ENCODE measurements at places on chromosomes 12 and 14.

DNA sequence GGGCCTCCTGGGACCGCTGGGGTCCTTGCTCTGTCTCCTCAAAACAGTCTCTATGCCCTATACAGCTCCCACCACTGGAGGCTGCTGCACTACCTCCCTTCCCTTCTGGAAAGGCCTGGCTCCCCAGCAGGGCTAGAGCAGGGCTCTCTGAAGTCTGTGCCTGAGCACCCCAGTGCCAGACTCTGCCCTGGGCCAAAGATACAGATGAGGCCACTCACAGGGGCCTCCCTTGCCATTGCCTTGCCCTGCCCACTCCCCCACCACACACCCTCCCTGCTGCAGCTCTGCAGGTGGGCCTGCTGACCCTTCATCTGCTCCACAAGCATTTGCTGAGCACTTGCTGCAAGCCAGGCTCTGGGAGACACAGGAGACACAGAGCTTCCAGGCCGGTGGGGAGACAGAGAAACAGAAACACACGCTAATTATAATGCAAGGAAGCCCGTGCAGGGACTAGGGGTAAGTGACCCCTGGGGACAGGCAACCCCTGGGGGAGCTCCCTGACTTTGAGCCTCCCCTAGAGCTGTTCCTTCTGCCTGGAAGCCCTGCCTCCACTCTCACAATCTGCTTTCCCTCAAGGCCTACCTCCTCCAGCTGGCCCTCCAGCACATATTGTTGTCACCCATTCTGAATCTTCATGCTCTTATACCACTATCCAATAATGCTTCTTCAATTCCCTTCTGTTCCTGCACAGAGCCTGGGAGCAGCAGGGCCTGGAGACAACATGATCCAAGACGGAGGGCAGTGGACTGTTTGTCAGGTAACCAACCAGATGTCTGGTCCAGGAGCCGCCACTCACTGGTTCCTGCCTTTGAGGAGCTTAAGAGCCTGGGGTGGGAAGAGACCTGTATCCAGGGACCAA is 32.6 kb upstream of the PNMA1 start:
- no peak for DNase-seq

DNA sequence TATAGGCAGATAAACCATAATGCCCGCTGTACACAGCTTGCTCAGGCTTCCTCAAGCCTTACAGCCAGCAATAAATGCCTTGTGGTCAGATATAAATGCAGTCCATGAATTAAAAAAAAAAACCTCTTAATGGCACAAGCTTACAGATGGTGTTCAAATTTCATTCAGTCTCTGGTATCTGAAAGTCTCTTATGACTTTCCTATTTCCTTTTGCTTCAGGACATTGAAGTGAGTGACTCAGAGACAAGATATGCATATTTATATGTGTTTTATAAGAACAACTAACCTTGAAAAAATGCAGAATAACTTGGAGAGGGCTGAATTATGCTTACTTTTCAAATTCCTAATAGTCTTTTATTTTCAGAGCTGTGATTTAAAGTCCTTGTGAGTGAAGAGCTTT is 426.9 kb upstream of the MIS18BP1 start:
- no peak for DNase-seq

DNA sequence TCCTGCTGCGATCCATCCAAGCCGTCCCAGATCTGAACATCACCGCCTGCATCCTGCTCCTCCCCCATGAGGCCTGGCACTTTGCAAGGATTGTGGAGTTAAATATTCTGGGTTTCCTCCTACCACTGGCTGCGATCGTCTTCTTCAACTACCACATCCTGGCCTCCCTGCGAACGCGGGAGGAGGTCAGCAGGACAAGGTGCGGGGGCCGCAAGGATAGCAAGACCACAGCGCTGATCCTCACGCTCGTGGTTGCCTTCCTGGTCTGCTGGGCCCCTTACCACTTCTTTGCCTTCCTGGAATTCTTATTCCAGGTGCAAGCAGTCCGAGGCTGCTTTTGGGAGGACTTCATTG is 8.2 kb downstream of the BDKRB1 start:
- no peak for DNase-seq

DNA sequence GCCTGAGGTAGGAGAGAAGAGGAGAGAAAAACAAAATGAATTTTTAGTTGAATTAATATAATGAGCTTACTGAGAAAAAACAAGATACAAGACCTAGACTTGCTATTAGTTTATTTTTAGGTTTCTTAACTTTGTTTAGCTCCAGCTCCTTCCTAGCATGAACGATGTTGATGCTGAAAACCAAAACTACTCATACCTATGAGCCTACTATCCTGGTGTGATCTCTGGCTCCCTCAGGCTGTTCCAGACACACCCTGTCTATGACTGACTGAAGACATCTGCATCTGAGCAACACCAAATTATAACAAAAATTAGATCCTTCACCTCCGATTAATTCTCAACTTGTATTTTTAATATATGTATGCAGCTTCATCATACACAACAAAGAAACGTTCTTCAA is 190.4 kb downstream of the SLC5A8 start:
- no peak for DNase-seq

DNA sequence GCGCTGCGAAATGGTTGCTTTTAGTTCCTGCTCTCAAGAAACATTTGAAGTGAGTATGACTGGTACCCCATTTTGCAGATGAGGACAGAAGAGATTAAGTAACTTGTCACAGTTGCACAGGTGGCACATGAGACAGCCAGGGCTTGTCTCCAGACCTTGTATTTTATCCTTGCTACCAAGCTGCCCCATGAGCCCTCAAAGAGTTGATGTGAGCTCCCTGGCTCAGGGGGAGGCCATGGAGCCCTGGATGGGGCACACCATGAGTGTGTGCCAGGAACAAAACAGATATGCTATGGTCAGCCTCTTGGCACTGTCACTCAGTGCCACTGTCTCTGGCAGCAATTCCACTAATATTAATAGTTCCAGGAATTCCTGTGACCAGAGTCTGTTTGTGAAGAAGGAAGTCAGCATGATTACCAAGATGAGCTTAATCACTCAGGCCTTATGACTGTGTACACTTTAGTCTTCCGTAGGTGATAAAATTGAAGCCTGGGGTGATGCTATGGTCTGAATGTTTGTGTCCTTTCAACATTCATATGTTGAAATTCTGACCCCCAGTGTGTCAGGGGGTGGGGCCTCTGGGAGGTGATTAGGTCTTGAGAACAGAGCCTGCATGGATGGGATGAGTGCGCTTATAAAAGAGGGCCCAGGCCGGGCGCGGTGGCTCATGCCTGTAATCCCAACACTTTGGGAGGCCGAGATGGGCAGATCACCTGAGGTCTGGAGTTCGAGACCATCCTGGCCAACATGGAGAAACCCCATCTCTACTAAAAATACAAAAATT is 806.8 kb downstream of the AACS start:
- DNase-seq: no peak

DNA sequence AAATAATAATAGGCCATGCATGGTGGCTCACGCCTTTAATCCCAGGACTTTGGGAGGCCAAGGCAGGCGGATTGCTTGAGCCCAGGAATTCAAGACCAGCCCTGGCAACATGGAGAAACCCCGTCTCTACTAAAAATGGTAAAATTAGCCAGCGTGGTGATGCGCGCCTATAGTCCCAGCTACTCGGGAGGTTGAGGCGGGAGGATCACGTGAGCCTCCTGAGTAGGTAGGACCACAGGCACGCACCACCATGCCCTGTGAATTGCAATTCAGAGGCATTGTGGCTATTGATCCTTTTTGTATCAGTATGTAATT is 2.3 kb downstream of the ARHGDIB start:
- no peak for DNase-seq

DNA sequence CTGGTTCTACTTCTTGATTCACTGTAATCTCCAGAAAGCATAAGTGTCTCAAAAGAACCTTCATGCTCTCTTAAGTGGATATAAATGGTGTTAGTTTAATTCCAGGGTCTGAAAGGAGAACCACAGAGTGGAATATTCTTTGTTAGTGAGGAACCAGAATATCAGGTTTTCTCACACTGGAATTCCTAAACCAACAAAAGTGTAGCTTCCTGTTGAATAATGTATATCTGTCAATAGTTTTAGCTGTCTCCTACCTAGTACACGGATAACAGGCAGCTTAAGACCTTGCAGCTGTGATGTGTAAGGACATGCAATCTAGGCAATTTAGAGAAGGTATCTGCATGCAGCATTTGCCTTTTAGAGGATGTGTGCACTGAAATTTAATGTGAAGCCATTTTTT is 24.0 kb downstream of the LRIG3 start:
- DNase-seq: no peak

GRCh38 chr12:45726603-45727300 is 2.8 kb upstream of the ARID2 start:
- no peak for DNase-seq

DNA sequence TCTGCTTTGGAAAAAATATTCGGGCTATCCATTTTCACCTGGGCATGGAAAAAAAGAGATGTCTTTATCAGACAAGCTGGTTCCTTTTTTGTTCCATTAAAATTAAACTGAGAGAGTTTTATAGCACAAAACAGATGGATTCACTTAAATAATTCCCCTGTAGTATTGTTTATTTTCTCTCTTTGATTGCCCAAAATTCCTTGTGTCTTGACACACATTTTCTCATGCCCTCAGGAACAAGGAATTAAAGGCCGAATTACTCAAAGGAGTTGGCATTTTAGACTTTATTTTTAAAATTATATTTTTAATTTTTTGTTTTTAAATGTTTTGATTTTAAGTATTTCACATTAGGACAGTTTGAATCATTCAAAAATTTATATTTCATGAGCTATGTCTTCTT is 69.6 kb upstream of the SLCO1C1 start:
- DNase-seq: no peak

- peak; percentile 13 for DNase-seq
Measured at GRCh38 chr12:21502164-21502496, 541 bp downstream of the GOLT1B start.

- DNase-seq: no peak
Measured at GRCh38 chr14:45838597-45838996, 585.6 kb upstream of the MIS18BP1 start.

GRCh38 chr14:48378541-48378940 is 703.1 kb upstream of the MDGA2 start:
- no peak for DNase-seq

- no peak for DNase-seq
Measured at GRCh38 chr12:114013575-114014345, 47.6 kb upstream of the RBM19 start.

GRCh38 chr14:33903369-33903768 is 47.5 kb downstream of the EGLN3 start:
- DNase-seq: no peak

- DNase-seq: no peak
Measured at GRCh38 chr14:73787486-73788316, 63.9 kb upstream of the PTGR2 start.

GRCh38 chr12:109811624-109811995 is 21.6 kb downstream of the TRPV4 start:
- DNase-seq: no peak

DNA sequence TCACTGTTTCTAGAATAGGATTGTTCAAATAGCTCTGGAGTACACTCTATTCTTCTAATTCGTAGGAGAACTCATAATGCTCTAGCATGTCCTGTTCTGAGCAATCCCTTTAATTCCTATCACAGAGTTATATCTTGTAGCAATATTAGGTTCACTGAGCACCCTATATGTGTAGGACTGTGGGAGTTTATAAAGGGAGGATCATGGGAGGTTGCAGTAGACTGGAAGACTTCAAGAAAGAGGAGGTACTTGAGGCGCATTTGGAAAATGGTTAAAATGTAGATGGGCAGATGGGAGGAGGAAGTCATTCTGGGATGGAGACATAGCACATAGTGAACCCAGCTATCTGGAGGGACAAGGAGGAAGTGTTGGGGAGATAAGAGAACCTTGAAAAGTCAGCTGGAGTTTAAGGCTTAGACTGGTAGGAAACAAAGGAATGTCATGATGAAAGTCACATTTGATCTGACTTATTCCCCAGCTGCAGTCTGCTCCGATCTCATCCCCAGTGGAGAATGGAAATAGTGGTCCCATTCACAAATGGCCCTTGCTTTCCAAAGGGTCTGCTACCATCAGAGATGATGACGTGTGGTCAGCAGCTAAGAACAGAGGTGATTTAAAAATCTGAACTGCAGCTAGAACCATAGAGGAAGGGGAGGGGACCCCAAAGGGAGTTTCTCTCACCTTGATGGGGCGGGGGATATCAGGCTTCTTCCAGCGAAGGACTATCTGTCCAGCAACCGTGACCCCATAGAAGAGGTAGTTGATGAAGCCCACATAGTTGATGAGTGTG is 10.1 kb upstream of the CEBPE start:
- no peak for DNase-seq

Data from stimulated activated CD8-positive, alpha-beta memory T cell treated with anti-CD3 and anti-CD28 coated beads, Interleukin-12 subunit alpha, Interleukin-12 subunit beta, amount 100 ng/mL, for 4 hours (primary cell).